NCI-H446 (cell line): ENCODE measurements at places on chromosomes 7 and 10.

DNA sequence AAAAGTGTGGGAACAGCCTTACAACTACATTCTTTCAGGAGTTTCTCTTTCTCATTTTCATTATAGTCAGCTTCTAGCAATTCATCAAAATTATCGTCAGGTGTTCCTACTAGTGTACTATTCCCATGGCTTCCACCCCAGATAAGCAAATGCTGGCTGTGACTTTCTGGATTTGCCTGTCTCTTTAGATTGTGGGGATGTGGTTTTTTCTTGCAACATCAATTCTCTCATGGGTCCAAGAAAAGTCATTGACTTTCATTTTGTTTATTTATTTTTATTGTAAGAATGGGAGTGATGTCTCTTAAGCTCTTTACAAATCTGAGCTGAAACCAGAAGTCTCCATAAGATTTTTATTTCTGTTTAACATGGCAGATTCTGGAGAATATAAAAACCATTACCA is 349.7 kb upstream of the SEMA3C start:
- DNase-seq: no peak

- no peak for DNase-seq
Observed at GRCh38 chr10:23325132-23325531, 19.5 kb downstream of the C10orf67 start.

DNA sequence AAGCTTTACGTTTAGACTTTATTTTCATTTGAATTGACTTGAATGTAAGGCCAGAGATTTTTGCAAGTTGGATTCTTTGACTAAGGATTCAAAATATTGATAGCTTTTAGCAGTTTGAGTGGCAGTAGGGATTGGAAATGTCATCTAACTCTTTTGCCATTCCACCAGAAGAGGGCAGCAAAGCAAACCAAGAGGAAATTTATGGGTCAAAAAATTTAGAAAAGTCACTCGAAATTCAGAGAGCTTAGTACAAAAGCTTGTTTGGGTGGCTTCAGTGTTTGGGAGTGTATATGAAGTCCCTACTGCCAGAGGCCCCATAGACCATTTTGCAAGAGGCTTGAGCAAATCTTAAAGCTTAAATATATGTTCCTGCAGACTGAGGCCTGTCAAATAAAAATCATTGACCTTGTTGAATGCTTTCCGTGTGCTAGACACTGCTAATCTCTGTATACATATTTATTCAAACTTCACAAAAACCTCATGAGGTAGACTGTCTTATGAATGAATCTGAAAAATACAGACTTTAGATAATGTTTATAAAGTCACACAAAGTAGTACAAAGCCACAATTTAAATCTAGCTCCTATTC is 44.6 kb upstream of the RSBN1L start:
- no peak for DNase-seq

GRCh38 chr10:121450247-121450646 is 148.0 kb downstream of the FGFR2 start:
- peak; percentile 18 for DNase-seq

- DNase-seq: no peak
Observed at GRCh38 chr10:108204528-108205305, 1040.2 kb upstream of the SORCS1 start.

DNA sequence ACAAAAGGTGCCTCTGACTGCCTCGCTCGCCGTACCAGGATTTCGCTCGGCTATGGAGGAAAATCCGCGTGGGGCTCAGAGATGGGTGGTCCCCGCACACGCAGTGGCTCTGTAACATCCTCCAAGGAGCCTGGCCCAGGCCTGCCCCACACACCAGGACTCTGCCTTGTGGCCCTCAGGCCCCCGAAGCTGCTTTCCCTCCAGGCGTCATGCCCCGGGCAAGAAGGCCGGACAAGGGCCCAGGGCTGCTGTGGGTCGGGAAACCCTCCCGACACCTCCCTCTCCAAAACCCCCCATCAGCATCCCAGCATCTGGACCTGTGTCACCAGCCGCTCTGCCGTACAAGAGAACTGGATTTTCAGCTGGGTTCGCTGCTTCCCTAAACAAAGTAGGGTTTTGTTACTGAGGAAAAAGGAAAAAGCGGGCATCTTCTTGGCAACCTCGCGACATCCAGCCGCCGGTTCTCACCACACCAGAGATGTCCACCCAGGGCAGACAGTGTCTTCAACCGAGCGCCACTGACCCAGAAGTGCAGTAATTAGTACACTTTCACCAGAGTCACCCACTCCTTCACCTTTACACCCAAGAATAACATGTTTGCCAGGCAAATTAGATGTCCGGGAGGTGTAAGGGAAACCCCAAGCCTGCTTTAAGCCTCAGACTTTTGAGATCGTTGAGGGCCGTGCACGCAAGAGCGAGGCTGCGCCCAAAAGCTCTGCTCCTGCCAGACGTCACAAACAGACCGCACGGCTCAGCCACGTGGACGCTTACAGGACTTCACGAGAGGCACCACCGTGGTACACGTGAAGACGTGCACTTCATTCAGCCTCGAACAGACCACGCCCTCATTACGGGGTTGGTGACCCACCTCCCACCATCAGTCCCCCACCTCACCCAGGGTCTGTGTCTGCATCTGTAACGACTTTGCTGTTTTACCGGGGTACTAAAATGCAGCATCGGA is 62.2 kb downstream of the DIP2C start:
- no peak for DNase-seq

DNA sequence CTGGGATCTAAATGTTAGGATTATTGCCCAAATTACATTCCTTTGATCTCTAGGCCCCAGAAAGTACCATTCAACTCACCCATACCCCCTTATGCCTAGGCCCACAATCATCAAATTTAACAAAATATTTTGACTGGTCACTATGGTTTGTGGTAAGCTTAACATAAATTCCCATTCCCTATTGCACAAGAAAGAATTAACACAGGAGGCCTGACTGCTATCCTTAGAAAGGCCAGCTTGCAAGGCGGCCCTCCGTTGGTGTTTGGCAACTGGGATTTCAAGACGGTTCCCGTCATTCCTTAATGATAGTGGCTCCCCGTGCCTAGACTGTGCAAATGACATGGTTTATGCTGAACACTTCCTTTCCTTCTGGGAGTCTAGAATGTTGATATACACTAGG is 29.6 kb downstream of the ARHGAP21 start:
- DNase-seq: no peak

DNA sequence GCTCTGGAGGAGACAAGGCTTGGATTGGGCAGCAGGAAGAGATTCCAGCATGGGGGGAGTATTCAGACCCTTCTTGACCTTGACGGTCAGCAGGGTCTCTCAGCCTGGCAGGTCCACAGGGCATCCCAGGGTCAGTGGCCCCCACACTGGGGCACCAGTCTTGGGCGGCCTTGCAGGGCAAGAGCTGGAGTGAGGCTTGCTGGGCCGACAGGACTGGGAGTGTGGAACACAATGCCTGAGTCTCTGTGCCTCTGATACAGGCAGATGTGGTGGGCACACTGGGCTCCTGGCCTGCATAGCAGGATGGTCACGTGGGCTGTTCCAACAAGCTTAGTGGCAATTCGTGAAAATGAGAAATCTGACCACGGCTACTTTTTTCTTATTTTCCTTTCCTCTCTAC is 229.7 kb downstream of the TCERG1L start:
- DNase-seq: no peak

GRCh38 chr10:125132344-125132743 is 28.0 kb downstream of the CTBP2 start:
- DNase-seq: no peak

GRCh38 chr7:142733271-142733670 is 16.0 kb upstream of the PRSS1 start:
- DNase-seq: no peak

GRCh38 chr10:113056441-113057021 is 106.5 kb downstream of the TCF7L2 start:
- DNase-seq: no peak

DNA sequence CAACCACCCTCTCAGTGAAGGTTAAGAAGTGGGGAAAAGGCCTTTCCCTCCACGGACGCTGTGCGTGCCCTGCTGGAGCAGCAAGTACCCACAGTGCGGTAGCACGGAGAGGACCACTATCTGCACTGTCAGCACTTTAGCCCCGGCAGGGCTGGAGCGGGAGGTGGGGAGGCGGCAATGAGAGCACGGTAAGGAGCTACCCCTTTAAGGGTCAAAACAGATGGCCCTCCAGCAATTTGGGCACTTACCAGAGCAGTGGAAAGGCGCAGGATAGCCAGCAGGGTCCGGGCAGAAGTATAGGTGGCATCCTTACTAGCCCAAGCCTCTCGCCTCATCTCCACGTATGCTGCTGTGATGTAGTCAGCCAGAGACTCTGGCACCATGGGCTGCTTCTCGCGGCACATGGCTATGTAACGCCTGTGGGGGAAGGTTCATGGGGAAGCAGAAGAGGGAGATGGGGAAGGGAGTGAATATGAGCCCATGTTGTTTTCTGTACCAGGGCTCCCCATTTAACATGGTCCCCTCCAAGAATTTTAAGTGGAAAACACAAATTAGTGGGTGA is 5.2 kb downstream of the COPS6 start:
- no peak for DNase-seq

DNA sequence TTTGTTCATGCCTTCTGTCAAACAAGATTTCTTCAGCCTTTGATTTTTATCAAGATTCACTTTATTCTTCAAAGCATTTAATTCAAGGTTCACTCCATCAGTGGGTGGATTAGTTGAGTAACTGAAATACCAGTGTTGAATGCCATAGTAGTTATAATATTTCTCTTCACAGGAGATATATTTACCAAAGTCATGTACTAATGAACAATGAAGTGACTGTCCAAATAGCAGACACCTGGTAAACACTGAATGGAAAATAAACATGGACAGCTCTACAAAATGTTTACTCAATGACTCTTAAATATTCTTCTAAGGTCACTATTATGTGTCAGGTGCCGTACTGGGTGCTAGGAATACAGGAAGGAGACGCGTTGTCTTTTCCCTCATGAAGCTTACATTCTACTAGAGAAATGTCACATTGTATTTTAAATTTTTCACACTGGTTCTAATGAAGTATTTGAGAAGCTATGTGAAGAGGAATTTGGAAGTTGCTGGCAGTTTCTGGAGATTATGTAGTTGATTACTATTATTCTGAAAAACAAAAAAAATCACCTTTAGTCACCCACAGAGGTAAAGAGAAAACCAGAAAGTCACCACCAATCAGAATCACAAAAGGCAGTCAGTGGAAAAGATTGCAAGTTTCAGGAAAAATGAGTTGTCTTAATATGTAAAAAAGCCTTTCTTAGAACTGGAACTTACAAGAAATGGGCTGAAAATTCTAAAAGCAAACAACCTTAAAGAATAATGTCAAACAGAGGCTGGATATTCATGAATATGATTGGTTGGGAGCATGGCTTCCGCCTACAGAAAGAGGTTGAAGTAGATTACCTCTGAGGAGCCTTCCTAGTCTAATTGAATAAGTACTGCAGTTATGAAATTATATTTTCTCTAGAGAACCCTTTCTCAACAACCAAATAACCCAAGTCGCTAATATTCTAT is 84.5 kb downstream of the RTKN2 start:
- DNase-seq: no peak

GRCh38 chr7:2051707-2052656 is 180.8 kb downstream of the MAD1L1 start:
- DNase-seq: no peak

- no peak for DNase-seq
Observed at GRCh38 chr10:70352401-70353097, 29.9 kb downstream of the LRRC20 start.

- no peak for DNase-seq
Observed at GRCh38 chr7:36875794-36876193, 151.5 kb upstream of the AOAH start.

- DNase-seq: no peak
Observed at GRCh38 chr10:85447690-85448089, 918.9 kb downstream of the GRID1 start.

GRCh38 chr7:128003787-128004186 is 27.4 kb downstream of the LRRC4 start:
- no peak for DNase-seq

DNA sequence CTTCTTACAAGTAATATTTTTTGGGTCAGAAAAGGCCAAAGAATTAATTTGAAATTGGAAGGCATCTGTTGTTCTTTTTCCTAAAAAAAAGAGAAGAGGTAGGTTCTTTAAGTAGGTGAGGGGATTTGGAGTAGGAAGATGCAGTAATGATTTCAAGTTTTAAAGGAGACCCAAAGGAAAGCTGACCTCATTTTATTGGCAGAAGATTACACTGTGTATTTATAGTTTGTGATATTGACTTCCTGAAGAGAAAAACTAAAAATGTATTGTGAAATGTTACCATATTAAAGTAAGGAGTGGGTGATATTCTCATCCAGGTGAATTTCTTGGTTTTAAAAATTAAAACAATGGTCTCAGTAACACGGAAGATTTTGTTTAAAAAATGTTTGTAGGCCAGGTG is 56.6 kb upstream of the CELF2 start:
- no peak for DNase-seq

DNA sequence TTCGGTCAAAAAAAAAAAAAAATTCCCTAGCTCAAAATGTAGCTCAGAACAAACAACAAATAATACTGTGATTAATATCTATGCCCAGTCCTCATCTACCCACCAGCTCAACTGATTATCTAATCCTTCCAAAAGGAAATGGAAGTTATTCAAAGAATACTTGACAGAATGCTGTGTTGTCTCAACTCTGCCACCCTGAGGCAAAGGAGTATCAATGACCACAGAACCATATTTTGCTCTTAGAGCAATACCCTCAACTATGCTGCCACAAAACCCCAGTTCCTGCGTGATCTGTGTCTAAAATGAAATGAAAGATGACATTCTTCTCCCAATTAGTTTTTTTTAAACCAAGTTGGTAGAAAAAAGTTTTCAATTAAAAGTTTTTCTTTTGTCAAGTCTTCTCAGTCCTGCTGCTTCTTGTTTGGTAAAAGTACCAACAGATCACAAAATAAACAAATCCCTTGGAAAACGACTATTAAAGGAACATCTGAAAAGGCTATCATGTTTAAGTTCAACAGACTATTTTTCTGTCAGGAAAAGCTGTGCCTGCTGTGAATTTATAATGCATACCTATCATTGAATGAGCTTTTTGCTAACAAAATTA is 21.6 kb downstream of the RBM28 start:
- DNase-seq: peak; percentile 39

- DNase-seq: no peak
Observed at GRCh38 chr7:79770063-79770462, 316.6 kb upstream of the MAGI2 start.

- no peak for DNase-seq
Observed at GRCh38 chr10:132681858-132682755, 103.8 kb downstream of the NKX6-2 start.

DNA sequence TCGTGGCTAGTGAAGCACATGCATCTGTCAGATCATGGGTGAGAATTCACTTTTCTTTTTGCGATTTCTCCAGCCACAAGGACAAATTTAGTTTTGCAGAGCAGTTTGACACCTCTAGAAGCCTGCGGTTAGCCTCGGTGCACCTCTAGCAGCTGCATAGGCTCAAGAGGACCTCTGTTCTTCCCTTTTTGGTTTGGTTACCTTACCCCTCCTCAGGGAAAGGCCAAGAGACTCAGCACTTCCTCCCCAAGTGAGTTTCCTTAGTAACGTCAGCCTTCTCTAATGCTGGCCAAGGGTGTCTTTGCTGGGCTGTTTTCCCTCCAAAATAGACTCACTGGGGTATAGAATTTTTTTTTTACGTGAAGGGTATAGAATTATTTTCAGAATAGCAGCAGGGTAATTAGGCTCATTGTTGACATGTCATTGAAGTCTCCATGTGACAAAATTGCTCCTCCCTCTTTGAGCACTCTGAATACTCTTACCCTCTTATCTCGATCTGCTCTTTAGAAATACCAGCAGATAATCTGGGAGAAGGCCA is 97.8 kb downstream of the AUTS2 start:
- no peak for DNase-seq
